ENCODE measurements at places on chromosomes 11 and 22.
A peak's percentile ranks its signal among the peaks of the same experiment; 100 is the strongest.

- no peak for DNase-seq
Observed at GRCh38 chr11:17258670-17259069, 17.9 kb upstream of the NUCB2 start.

- DNase-seq, result no peak
Observed at GRCh38 chr11:35043936-35044335, 95.0 kb upstream of the CD44 start.

GRCh38 chr11:35235936-35236666 lies 97.1 kb downstream of the CD44 start:
- peak; percentile 61 for DNase-seq

- DNase-seq, result no peak
Observed at GRCh38 chr11:102494216-102494615, 36.3 kb downstream of the MMP7 start.

DNA sequence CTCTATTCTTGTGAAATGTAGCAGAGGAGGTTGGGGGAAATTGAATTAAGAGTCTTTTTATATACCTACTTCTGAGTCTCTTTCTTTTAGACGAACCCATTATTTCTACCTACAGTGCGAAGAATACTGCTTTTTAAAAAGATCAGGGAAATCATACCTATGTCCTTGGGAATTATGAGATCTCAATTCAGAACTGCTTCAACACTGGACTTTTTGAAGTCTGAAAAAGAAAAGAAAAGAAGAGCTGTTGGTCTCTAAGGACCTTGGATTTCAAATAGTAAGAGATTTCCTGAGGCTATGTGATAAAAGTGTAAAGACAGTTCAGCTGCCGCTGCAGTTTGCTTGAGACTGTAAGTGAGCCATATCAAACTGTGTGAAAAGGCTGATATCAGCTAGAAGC lies 3.7 kb upstream of the OR5B21 start:
- no peak for DNase-seq

DNA sequence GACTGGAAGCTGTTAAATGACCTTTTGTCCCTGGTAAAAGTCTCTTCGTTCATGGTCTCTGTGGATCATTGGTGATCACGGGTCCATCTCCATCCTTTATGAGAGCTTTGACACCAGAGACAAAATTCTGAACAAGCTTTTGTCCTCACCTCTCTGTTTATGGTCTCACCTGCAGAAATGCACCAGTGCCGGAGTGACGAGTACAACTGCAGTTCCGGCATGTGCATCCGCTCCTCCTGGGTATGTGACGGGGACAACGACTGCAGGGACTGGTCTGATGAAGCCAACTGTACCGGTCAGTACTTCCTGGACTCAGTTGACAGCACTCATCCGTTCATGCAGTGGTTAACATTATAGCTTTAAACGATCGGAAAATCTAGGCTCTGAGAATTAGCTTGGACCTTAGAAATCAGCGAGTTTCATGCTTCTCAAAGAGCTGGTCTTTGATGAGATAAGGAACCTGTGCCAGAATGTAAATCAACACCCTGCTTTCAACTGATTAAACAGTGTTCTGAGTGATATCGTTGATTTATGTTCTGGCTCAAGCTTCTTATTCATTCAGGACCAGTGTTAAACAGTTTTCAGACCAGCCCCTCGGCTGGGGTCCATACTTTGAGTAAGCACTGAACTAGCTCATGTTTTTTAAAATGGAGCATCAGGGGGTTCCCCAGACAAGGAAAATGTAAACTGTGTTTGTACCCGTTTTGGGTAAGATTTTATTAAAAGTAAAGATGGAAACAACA lies 124.5 kb upstream of the SORL1-AS1 start:
- no peak for DNase-seq

- no peak for DNase-seq
Observed at GRCh38 chr11:45402049-45402630, 116.0 kb upstream of the SYT13 start.

- no peak for DNase-seq
Observed at GRCh38 chr22:22773979-22774604, 113.5 kb upstream of the IGLL5 start.

- no peak for DNase-seq
Observed at GRCh38 chr22:35328472-35328885, 28.8 kb downstream of the TOM1 start.

GRCh38 chr11:14141676-14142075 lies 179.2 kb downstream of the SPON1 start:
- DNase-seq, result no peak

DNA sequence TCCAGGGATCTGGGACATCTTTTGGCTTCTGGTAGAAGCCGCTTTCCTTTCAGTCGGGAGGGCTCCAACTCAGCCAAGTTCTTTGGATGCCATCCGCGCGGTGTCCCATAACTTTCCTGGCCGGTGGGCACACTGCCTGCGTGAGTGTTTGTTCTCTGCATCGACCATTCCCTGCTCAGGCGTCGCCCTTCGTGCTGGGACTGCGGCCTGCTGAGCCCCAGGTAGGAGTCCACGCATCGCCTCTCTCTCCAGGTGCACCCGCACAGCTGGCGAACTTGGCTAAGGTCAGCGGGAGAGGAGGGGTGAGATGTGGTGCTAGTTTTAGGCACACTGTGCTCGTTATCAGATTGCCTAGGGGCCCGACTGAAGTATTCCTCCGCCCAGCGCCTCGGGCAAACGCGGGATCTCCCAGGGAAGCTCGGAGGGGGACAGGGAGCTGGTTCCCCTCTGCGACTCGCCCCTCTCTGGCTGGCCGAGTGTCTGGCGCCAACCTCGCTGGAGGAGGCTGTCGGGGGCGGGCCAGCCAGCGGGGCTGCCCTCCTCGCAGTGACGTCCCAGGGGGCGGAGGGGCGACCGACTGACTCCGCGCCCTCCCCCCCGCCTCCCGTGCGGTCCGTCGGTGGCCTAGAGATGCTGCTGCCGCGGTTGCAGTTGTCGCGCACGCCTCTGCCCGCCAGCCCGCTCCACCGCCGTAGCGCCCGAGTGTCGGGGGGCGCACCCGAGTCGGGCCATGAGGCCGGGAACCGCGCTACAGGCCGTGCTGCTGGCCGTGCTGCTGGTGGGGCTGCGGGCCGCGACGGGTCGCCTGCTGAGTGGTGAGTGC lies at the start of gene LAYN:
Gene LAYN, plus strand, starts transcription at position 607 of the 823 bp plus-strand sequence. Its CDS starts 124 bp downstream, at position 731.
- DNase-seq, result no peak

- no peak for DNase-seq
Observed at GRCh38 chr22:42721045-42721434, 370 bp upstream of the A4GALT start.

- no peak for DNase-seq
Observed at GRCh38 chr22:32999039-32999815, 59.0 kb downstream of the SYN3 start.

DNA sequence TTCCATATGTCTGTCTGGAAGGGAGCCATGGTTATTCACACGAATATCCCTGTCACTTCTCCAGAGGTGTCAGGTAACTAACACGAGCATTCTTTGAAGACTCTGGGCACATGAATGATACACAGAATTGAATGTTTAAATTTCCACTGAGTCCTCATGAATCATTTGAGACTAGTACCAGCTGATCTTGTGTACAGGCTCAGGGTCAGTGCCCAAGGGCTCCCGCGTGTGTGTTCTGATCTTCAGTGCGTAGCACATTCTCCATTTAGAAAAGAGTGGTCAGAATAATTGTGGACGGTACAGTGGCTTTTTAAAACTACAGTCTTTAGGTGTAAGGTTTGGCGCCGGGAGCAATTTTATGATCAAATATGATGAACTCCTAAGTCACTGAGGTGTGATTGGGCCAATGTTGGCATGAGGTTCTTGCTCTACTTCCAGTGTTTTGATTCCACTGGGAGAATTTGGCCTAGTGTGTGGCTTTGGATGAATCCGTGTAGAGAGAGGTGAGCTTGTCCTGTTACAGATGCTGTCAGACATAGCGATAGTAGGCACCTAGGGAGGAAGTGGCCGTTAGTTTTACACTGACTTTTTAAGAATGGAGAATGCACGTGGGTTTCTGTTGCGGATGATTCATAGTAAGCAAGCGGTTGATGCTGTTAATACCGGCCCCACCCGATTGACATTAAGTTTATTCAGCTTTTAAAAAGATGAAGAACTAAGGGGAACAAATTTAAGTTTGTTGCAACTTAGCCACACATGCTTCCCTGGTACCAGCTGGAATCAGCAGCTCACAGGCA lies 22.2 kb downstream of the NUP50 start:
- no peak for DNase-seq

GRCh38 chr11:57652662-57653061 lies 3.0 kb upstream of the YPEL4 start:
- no peak for DNase-seq

DNA sequence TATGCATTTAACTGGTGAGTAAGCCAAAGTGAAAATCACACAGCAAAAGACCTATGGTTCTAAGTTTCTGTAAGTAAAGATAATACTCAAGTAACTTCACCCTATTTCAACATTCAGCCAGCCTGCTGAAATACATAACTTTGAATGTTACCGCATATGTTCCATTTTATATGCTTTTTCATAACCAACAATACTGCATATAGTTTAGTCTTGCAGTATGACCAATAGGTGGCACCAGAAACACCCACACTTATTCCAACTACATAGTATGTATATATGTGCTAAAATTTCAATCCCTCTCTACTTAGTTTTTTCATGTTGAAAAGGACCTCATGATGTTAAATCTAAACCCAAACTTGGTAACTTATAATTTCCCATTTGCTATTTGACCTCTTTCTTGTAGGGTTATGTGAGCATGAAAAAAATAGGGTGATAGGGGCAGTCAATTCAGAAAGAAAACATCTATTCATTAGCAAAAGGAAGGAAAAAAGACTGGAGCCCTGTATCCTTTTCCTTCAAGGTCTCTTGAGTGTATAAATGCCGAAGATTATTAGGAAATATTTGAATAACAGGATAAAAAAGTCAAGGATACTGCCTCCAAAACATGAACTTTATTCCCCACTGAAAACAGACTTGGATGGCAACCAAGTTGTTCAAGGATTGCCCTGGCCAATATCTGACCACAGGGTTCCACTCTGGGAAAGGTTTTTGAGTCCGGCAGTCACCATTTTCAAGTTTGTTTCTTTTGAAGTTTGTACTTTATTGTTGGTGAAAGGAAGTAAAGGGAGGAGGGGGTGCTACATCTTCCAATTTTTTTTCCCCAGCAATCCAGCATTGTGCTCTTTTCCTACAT lies 23.8 kb upstream of the FZD4 start:
- no peak for DNase-seq

DNA sequence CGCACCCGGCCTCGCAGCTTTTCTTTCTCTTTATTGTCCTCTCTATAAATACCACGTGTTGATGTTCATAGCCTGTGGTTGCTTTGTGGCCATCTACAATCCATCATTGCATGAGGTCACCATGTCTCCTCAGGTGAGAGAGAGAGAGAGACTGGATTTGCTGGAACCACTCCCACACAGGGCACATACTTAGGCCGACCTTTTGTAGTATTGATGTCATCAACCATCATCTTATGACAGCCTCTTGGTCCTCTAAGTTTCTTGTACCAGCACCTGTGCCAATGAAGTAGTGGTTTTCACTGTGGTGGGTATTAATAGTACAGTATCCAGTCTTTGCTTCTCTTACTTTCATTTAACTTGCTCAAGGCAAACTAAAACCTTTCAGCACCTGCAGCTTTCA lies 22.8 kb upstream of the P2RY6 start:
- no peak for DNase-seq

GRCh38 chr11:71086687-71087258 lies 165.6 kb downstream of the SHANK2 start:
- DNase-seq, result no peak

GRCh38 chr11:96102664-96103078 lies 178.8 kb upstream of the MTMR2 start:
- DNase-seq, result no peak

- DNase-seq, result no peak
Observed at GRCh38 chr11:126366064-126366822, 10.8 kb downstream of the ST3GAL4 start.

- peak; percentile 24 for DNase-seq
Observed at GRCh38 chr11:77819921-77820564, 479 bp downstream of the RSF1 start.

- DNase-seq, result no peak
Observed at GRCh38 chr11:80822308-80822707, 1381.5 kb upstream of the TENM4 start.

- no peak for DNase-seq
Observed at GRCh38 chr11:132621976-132622580, 910.2 kb downstream of the OPCML start.

GRCh38 chr22:39234867-39235687 lies 9.7 kb downstream of the PDGFB start:
- no peak for DNase-seq

- DNase-seq, result no peak
Observed at GRCh38 chr11:61259363-61259762, 18.4 kb downstream of the PGA5 start.

DNA sequence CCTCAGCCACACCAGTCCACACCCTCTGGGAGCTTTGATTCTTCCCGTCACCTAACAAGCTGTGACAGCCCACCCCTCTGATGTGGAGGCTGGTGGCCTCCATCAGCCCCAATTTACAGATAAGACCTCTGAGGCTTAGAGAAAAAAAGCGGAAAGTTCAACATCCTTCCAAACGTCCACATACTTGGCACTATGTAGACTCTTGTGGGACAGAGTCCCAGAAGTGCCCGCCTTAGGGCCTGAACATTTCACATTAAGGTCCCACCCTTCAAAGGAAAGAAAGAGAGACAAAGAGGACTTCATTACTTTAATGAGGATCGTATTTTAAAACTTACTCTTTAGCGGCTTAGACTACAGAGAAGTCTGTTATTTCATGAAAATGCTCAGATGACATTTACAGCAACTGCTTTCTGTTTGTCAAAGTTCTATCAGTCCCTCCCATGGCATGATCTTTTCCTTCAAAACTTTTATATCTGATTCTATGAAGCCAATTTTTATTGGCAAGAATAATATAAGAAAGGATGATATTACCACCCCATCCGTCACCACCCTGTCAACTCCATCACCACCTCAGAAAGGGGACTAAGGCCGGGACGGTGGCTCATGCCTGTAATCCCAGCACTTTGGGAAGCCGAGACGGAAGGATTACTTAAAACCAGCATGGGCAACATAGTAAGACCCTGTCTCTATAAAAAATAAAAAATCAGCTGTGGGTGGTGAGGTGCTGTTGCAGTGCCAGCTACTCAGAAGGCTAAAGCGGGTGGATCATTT lies 15.7 kb upstream of the SCGB1A1 start:
- DNase-seq, result no peak

GRCh38 chr22:35984183-35985175 lies 44.1 kb downstream of the RBFOX2 start:
- DNase-seq, result no peak
